Activated T-helper 2 cell treated with anti-CD3 and anti-CD28 coated beads, Interferon-gamma antibody, Interleukin-2, Interleukin-4, amounts not matched to agents 10 μg/mL and 5 μg/mL and 100 μg/mL, durations not matched to agents 14 hours and 24 hours and 36 hours (primary cell): ENCODE measurements at places on chromosomes 3 and 15.

- no peak for DNase-seq
Observed at GRCh38 chr15:87347806-87348515, 908.6 kb downstream of the NTRK3 start.

DNA sequence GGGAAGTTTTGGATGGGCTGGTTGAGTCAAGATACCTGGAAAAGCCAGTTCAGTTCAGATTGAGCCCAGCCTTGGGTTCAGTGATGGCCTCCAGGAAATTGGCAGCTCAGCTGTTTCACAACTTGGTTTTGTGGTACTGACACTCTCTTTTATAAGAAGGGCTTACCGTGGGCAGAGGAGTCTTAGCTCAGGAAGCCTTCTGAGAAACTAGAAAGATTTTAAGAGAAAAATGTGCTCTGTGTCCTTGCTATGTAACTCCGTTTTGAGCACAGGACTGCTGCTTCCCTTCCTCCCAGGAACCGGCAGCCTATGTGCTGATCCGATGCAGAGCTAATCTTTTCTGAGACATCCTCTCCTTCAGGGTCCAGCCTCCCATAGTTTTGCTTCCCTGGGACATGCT, 46.6 kb upstream of the RASGRP1 start:
- DNase-seq = peak; percentile 29

DNA sequence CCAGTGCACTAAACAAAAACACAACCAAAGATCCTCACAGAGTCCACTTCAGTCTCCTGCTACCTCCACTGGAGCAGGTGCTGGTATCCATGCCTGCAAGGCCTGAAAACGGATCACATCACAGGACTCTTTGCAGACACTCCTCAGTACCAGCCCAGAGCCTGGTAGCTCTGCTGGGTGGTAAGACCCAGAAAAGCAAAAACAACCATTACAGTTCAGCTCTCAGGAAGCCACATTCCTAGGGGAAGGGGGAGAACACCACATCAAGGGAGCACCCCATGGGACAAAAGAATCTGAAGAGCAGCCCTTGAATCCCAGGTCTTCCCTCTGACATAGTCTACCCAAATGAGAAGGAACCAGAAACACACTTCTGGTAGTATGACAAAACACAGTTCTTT, 52.5 kb upstream of the PFN2 start:
- DNase-seq = no peak

DNA sequence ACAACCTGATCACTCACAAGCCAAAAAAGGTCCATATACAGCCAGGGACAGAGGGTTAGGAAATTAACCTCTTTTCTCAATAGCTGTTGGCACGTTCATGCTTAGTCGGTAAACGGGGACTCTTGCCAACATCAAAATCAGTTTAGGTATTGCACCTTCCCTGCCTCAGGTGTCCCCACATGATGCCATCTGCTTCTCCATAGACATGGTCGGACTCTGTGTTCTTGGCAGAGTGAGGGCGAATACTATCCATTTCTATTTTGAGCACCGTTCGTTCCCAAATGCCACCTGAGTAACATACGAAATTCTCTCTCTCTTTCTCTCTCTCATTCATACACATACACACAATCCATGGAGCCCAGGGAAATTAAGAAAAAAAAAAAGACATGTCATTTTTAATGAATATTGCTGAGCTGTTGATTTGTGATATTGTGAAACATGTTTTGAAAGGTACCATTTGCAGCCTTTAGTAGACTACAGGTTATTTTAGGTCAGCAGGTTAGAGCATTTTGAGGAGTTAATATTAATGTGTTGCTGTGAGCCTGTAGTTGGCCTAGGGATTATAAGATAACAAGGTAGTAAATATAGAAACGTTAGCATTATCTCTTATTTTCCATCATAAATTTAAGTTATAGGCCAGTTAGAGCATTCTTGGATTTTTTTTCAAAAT, 78.5 kb downstream of the GHSR start:
- no peak for DNase-seq

DNA sequence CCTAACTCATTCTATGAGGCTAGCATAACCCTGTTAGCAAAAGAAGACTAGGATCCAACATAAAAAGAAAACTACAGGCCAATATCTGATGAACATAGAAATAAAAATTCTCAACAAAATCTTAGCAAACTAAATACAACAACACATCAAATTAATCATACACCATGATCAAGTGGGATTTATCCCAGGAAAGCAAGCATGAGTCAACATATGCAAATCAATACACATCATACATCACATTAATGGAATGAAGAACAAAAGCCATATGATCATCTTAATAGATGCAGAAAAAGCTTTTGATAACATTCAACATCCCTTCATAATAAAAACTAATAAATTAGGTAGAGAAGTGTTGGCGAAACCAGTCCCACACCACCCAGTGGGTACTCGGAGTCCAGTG, 136.1 kb upstream of the MME start:
- no peak for DNase-seq

DNA sequence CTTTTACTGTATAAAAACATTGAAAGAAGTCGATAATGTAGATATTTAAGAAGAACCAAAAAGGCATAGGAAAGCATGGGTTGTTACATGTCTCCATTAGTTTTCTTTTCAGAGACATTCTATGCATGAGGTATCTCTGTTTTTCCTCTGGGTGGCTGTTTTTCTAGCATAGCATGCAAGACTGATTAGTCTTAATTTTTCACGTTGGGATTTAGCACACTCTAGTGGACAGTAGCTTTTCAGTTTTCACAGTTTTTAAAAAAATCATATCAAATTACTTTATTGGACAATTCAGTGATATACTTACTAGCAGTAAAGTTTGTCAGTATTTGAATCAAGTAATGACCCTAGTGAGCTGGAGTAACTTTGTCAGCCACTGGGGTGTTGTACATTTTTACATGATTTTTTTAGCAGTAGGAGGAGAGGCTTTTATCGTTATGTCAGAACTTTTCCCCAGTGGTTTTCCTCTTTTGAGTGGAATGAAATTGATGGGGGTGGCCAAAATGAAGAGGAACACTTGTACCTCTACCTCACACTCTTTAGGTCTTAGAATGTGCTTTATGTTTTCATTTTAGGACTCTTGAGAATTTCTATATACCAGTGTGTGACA, 57.2 kb downstream of the SEC22A start:
- no peak for DNase-seq

- DNase-seq = no peak
Observed at GRCh38 chr3:172126741-172127140, 87.4 kb downstream of the FNDC3B start.

DNA sequence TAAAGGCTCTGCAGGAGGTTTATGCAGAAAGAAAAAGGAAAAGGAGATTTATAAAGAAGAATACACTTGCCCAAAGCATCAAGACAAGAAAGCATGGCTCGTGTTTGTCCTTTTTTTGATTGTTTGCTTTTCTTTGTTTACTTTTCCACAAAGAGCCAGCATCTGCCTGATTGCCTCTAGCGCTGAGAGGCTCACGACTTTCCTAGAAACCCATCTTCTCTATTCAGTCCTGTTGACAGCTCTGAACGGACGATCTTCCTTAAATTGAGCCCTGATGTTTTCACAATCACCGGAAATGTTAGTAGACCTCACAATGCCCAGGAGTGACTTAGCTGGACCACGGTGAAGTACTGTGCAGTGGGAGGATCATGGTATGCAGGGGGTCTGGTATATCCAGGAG, 12.4 kb downstream of the GP5 start:
- no peak for DNase-seq

DNA sequence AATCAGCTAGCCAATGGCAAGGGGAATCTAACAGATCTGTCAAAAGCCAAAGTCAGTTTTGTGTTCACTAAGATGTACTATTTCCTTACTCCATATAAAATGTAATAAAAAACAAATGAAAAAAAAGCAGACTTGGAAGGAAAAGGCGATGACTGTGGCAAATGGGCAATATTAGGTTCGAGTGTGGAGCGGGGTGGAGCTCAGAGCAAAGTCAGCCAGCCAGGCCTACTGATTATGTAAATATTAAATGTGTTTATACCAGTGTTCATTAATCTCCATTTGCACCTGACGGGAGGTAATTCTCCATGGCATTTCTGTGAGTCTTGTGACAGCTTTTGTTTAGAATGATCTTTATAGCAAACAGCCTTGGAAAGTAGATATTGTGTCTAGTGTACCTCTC, 96.2 kb upstream of the KCNMB2 start:
- DNase-seq = no peak

GRCh38 chr3:139620438-139620837, 57.3 kb downstream of the NMNAT3 start:
- DNase-seq = no peak

DNA sequence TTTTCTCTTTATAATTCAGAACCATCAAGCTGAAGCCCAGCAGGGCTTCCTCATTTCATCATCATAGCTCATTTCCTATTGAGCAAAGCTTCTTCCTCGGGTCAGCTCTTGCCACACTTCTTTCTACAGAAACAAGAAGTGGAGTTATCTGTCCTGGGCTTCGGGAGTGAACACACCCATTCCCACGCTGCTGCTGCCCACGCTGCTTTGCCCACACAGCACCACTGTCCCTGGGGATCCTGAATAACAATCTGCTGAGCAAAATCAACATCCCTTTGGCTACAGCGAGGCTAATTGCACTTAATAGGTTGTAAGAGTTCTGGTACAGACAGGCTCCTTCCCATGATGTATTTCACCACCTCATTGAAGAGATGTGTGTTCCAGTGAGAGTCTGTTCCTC, 23.7 kb downstream of the CEP19 start:
- DNase-seq = no peak

DNA sequence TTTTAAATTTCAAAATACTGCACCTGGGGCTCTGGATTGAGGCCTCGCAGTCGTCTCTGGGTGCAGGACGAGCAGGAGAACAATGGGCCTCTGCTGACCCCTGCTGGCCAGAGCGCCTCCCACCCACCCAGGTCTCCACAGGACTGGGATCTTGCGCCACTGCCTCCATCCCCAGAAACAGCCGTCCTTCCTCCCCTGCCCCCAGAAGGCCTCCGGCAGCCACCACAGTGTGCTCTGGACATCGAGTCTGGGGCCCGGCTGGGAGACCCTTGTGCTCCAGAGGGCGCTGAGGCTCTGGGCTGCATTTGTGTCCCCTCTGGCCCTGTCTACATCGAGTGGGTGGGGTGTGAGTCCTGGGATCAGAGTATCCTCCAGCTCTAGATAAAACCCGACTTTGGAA, 6.7 kb upstream of the ACSBG1 start:
- DNase-seq = peak; percentile 70

DNA sequence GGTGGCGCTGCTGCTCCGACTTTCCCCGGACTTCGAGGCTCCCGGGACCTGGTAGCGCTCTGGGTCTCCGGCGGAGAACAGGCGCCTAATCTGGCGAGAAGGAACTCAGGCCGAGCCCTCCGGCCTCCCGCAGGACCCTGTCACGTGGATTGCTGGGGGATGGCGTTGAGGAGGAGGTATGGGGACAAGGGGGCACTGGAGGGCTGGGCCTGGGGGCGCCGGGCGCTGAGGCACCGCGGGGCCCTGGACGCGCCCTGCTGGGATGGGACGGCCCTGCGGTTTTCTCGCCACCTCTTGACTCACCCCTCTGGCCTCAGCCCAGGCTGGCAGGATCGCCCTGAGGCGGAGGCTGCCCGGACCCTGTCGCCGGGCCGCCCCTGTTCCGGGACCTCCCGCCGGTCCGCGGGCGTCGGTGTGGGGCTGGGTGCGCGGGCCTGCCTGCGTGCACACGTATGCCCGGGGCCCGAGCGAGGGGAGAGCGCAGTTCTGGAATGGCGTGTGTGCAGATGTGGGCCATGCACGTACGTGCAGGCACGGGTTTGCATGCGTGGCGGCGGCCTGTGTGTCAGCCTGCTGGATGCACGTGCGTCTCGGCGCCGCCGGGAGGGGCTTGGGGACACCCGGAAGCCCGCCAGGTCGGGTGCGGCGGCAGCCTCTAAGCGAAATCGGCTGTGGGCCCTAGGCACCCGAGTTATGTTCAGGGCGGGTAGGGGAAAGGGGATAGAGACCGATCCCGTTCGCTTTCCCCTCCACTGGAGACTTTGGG, 752 bp downstream of the C15orf39 start:
- peak; percentile 81 for DNase-seq
